ENCODE measurements at places on chromosomes 4 and X.

DNA sequence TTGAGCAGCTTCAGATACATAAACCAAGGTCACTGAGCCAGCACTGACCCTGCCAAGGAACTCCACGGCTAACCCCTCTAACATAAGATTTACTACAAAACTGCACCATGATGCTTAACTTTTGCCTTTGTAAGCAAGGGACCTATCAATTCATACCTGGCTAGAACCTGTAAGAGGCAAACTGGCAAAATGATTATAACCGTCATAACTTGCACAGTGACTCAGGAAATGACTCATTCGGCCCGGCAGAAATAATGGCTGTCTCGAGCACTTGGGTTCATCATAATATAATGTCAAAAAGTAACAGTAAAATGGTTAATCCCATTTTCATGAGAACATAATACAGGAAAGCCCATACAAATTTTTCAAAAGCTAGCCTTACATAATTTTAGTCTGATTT, 17.2 kb downstream of the RASGEF1B start:
- H3K27me3 ChIP-seq: no peaks in the 10 kb centered on the region
- DNase-seq: no peak
- H3K4me3 ChIP-seq: no peak overlapping the region
- peaks cover 31% of the 10 kb centered on the region for H3K4me1 ChIP-seq
- H3K27ac ChIP-seq: peak overlapping the region; percentile 82

DNA sequence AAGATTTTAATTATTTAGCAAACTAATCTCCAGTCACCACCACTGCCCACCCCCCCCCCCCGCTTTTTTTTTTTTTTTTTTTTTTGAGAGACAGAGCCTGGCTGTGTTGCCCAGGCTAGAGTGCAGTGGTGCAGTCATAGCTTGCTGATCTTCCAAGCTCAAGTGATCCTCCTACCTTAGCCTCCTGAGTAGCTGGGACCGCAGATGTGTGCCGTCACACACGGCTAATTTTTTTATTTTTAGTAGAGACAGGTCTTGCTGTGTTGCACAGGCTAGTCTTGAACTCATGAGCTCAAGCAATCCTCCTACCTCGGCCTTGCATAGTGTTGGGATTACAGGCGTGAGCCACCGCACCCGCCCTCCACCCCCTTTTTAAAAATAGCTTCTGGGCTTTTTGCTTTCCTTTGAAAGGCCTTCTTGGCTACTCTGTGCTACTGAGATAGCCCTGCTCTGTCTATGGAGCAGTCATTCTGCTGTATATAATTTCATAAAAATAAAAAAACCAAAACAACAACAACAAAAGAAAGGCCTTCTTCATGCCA, 18.7 kb downstream of the TXLNG start:
- DNase-seq: no peak
- H3K36me3 ChIP-seq: peaks cover 61% of the 10 kb centered on the region
- H3K4me1 ChIP-seq: peaks cover 38% of the 10 kb centered on the region

DNA sequence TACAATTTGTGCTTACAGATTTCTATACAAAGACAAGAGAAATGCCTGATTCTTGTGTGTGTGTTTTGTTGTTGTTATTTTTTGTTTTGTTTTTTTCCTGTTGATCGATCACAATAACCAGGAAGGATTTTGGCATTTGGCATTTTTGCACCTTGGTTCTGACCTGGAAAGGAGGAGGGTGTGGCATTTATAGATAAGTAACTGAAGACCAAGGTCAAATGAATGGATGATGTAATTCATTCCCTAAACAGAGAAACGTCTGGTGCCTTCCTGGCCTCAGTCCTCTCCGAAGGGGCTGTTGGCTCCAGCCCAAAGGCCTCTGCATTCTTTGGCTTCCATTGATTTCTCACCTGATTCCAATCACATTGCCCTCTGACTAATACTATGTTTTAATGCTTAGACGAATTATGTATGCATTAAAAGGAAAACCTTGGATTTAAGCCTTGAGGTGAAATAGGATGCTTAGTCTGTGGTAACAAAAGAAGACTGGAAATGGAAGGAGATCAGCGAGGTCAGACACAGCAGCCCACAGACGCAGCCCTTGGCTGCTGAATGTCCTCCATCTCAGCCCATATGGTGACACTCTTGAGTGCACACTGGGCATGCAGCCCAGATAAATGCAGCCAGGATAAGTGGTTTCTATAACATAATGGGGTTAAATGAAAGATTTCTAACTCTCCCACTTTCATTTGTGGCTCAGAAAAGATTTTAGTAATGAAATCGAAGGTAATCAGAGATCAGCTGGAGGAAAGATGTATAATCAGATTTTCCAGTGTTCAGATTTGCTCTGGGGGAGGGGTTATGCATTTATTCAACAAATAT, 60.5 kb upstream of the TRIM2 start:
- peaks cover 6% of the 10 kb centered on the region for H3K27me3 ChIP-seq
- H3K27ac ChIP-seq: no peak overlapping the region
- H3K36me3 ChIP-seq: no peaks in the 10 kb centered on the region
- H3K4me3 ChIP-seq: no peak overlapping the region
- no peak for DNase-seq

GRCh38 chr4:21517126-21517859, 431.3 kb downstream of the KCNIP4 start:
- no peak overlapping the region for H3K4me3 ChIP-seq
- DNase-seq: no peak
- no peaks in the 10 kb centered on the region for H3K27me3 ChIP-seq
- no peak overlapping the region for H3K27ac ChIP-seq

GRCh38 chrX:24426921-24427746, 38.0 kb upstream of the PDK3 start:
- no peak overlapping the region for H3K27ac ChIP-seq
- H3K36me3 ChIP-seq: no peaks in the 10 kb centered on the region
- peaks cover 5% of the 10 kb centered on the region for H3K4me1 ChIP-seq

Measured in activated T-cell treated with anti-CD3 and anti-CD28 coated beads, Interleukin-2, amount 50 U/mL, for 24 hours (primary cell).